ENCODE measurements at places on chromosomes 4 and X.

DNA sequence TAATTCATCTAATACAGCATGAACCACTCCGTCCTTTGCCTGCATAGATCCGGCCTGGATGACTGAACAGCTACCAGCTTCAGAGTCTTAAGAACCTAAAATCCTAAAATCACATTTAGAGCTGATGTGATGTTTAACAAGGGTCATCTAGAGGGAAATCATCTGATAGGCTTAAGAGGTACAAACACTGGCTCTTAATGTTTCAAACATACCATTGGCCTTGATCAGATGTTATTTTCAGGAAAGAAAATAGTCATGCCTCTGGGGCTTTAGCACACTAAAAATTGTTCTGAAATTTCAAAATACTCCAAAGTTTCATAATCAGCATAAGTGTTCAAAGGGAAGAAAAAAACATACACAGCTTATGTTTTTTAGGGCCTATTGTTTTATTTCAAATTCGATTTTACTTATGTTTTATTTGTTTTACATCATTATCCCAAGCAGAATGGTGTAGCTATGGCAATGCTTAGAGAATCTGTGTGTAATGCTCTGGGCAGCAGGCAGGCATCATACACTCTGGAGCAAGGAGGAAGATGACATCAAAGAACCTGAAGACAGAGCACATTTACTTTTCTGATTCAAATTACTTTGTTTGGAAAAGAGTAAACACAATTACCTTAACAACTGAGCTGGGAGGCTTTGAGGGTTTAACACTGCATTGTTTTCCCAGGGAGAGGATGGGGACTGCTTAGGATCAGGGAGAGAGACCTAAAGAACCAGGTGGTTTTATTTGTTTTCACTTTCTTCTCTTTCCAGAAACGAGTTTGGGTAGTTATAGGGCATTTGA, 25.3 kb upstream of the LEF1 start:
- no peak for DNase-seq

DNA sequence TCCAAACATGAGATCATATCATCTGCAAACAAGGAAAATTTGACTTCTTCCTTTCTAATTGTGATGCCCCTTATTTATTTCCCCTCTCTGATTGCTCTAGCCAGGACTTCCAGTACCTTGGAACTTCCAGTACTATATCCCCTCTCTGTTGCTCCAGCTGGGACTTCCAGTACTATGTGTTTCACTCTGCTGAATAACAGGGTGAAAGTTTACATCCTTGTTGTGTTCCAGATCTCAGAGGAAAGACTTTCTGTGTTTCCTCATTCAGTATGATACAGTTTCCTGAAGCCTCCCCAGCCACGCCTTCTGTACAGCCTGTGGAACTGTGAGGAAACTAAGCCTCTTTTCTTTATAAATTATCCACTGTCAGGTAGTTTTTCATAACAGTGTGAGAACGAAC, 381.3 kb upstream of the FAM47C start:
- no peak for DNase-seq

DNA sequence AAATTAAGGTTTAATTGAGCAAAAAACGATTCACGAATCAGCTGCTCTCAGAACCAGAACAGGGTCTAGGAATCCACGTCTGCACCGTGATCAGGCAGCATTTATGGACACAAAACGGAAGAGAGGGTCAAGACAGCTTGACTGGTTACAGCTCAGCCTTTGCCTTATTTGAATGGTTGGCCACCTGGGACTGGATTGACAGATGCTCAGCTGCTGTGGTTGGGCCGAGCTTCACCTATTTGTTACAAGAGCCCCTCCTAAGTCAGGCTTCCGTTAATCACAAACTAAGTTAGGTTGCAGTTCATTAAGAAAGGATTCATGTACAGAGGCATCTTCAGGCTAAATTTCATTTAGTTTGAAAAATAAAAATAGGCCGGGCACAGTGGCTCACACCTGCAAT, 50.6 kb upstream of the MAN2B2 start:
- DNase-seq = no peak

GRCh38 chr4:76589872-76590797, 155.1 kb downstream of the SHROOM3 start:
- no peak for DNase-seq

DNA sequence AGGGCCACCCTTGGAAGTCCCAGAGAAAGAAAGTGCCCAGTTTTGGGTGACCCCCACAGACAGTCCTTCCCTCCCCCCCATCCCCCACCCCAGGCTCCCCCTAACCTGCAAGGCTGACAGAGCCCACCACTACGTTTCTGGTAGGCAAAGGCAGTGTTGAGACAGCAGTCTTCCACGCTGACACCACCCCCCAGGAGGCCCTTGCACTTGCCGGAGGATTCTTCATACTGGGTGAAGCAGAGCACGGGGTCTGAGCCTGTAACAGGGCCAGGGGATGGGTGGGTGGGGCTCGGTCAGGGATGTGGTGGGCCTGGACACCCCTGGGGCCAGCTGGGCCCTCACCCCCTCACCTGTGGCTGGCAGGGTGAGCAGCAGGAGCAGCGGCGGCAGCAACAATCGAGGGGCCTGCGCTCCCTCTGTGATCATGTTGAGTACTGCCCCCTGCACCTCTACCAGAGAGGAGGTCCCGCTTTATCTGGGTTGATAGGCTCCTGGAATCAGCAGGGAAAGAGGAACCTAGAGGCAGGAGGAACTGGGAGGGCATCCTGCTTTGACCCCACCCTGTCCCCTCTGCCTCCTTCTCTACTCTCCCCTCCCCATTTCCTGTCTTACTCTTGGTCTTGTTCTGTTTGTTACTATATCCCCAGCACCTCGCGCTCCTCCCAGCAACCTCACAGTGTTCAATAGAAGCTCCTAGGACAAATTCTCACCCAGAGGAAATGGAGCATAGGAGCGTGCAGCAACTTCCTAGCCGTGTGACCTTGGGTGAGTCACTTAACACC, at the start of gene CFP:
TSS of gene CFP (minus strand) at position 512 of the 782 bp plus-strand sequence. CDS start at position 426, 86 bp downstream.
- no peak for DNase-seq

DNA sequence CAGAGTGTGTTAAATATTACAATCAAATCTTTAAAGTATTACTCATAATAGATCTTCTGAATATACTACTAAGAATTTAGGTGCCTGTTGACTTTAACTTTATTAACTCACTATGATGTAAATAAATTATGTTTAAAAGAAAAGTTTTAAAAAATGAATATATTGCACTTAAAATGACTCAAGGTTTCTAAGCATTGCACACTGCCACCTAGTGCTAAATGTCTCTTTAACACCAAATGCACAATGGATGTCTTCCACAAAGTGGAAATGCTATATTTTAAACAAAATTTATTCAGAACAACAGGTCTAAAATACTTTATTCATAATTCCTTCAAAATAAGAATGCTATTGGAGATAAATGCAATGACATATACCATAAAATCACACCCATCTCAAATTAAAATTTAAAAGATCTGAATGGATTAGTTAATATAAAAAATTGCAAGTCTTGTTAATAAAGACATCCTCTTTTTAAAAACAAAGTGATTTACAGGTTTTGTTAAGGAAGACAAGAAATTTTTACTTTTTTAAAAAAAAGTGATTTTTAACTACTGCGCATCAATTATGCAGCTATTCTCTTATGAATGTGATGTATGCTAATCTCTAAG, 5.5 kb downstream of the INPP4B start:
- no peak for DNase-seq

GRCh38 chr4:164770010-164770724, 16.2 kb downstream of the SMIM31 start:
- no peak for DNase-seq

DNA sequence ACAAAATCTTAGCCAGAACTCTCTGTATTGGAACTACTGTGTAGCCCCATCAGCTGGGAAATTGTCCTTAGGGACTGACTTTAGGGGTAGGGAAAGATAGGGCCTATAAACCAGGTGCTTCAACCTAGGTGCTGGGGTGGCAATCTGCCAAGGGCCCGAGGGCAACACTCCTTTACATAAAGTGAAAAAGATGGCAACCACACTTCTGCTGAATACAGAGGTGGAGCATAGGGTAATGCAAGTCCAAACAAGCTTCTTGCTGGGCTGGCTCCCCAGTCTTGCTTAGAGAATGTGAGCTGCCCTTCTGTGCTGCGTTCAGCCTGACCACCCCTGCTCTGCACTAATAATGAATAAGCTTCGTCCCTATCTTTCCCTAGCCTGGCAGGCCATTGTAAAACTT, 9.8 kb downstream of the ZBTB33 start:
- DNase-seq = no peak

DNA sequence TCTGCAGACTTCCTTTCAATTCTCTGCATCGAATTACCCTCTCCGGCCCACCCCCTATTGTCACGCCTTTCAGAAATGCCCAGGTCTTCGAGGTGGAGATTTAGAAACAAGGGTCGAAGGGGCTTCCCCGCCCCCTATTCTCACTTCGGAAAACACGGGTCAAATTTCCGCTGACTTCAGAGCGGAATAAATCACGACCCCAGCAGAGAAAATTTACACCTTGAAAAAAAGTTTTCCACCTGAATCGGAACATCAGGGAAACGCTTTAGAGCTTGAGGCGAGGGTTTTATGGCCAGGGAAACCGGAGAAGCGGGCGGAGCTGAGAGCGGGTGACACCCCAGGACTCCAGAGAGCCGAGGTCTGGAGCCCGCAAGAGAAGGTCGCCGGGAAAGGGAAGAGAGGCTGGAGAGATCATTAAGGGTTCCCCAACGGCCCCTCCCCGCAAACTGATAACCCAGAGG, 1.6 kb downstream of the SHISA3 start:
- no peak for DNase-seq

- no peak for DNase-seq
These were observed 63.8 kb upstream of the HPRT1 start for GRCh38 chrX:134396174-134396573.

GRCh38 chr4:169311643-169312365, 41.0 kb upstream of the SH3RF1 start:
- DNase-seq = no peak

DNA sequence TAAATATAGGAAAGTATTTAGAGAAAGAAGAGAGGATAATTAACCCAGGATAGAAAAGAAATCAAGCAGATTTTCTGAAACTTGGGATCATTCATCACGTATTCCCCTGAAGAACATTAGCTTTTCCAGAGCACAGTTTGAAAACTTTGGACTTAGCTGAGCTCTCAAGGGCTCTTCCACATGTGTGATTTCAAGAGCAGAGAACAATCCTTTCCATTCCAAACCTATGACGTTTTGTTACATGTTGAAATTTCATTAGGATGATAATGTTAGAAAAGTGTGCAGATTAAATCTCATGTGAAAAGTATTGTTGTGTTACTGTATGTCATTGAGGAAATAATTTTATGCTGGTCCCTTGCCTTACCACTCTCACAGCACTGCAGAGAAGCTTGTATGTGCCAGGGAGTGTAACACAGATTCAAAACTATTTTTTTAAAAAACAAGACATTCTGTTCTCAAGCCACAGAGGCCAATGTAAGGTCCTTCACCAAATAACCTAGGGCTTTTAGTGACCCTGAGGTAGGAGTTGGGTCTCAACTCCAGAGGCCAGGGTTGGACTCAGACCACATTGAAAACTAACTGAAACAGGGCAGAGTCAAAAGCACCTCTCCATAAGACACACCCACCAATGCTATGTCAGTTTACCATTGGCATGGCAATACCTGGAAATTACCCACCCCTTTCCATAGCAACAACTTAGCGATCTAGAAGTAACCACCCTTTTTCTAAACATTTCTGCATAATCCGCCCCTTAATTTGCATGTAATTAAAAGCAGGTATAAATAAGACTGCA, 141.3 kb downstream of the ANXA5 start:
- DNase-seq = no peak

GRCh38 chr4:18134111-18134510, 112.6 kb upstream of the LCORL start:
- no peak for DNase-seq

DNA sequence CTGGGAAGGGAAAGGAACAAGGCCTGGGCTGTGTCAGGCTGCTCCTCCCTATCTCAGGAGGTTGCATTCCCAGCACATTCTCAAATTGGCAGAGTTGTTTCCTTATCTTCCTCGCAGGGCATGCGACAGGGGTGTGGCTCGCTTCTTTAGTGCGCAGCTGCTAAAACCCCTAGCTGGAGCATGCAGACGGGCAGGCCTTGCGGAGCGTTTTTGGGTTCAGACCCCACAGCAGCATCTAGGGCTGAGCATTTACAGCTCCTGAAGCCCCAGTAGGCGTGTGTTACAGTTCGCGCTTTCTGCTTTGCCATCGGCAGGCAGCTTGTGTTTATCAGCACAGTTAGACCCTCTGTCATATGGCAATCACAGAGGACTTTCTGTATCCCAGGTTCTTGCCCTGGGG, 392.4 kb downstream of the TECRL start:
- DNase-seq = no peak

DNA sequence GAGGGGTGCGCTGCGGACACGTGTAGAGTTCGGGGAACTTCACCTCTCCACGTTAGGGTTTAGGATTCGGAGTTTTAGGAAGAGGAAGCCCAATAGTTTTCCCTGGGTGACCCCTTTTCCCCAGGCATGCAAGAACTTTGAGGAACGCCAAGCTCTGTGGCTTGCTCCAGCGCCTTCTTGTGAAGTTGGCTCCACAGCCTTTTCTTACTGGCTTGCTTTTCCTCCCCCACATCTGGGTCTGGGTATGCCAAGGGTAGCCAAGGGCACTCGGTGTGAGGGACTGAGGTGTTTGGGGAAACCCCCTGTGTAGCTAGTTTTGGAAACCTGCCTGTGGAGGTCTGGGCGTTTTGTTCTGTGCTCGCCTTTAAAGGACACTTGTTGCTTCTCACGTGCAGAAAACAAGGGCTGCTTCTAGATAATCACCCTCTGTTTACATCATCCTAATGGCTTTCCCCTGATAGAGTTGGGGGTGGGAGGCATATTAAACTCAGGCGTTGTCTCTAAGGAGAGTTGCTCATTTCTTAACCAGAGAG, 746 bp downstream of the EDNRA start:
- no peak for DNase-seq

GRCh38 chr4:124491361-124492145, 221.0 kb downstream of the ANKRD50 start:
- DNase-seq = no peak

- no peak for DNase-seq
These were observed 79.9 kb downstream of the SLC7A11 start for GRCh38 chr4:138162259-138162658.

- no peak for DNase-seq
These were observed 69.4 kb downstream of the HCCS start for GRCh38 chrX:11180571-11180970.

DNA sequence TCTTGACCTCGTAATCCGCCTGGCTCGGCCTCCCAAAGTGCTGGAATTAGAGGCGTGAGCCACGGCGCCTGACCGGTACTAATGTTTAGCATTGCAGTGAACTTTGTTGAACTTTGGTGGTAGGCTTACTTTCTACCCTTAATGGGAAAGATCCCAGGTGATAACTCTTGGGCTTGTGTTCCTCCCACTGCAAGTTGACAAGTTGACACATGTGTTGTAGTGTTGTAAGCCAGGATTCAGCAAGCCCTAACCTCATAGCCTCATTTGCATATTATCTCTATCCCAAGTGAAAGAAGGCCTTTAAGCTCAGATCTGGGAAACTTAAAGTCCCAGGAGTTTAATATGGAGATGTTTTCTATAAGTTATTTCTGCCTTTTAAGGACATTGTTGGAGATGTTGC, 80.0 kb upstream of the CLCN4 start:
- DNase-seq = no peak

GRCh38 chr4:47010347-47010911, 17.0 kb upstream of the GABRA4 start:
- DNase-seq = no peak

- DNase-seq = no peak
These were observed 291.3 kb downstream of the PDHA2 start for GRCh38 chr4:96131186-96131585.

- no peak for DNase-seq
These were observed 9.9 kb downstream of the FAM200B start for GRCh38 chr4:15691346-15692135.

All from effector memory CD4-positive, alpha-beta T cell (primary cell).